Activated T-cell treated with anti-CD3 and anti-CD28 coated beads for 1 hour (primary cell): ENCODE measurements at places on chromosomes 4 and X.

GRCh38 chrX:124293810-124294209 lies 38.6 kb upstream of the TEX13D start:
- no peak for DNase-seq

DNA sequence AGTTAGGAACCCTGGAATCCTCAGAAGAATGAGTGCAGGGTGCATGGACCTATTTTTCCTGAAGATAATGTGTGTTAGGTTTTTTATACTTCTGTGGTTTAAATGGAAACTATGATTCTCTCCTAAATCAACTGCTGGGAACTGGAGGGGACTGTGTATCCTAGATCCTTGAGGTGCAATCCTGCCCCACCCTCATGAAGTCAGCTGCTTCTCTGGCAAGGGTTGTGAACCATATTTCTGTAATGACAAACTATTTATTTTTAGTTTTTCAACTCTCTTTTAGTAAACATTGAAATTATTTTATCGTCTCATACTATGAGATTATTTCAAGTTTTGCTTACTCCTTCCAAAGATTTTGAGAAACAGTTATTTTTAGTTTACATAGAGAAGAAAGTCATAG lies 25.8 kb upstream of the VEGFC start:
- no peak for DNase-seq

- DNase-seq = no peak
These were observed 59.2 kb upstream of the CD99 start for GRCh38 chrX:2631743-2632532.

DNA sequence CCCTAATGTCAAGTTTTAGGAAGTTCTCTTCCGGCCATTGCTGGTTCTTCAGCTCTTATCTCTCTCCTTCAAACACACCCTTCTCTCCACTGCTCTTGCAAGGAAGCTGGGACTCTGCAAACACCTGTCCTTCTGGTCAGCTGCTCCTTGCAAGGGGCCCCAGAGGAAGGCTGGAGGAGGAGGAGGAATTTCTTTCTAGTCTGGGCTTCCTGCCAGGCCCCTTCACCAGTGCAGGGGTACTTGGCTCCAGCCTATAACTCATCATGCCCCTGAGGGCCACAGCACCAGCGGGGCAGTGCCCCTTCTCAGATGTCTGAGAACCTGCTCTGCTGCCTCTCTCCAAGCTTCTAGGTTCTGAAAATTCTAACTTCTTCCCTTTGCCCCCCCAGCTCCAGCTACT lies 46.7 kb downstream of the REELD1 start:
- no peak for DNase-seq

DNA sequence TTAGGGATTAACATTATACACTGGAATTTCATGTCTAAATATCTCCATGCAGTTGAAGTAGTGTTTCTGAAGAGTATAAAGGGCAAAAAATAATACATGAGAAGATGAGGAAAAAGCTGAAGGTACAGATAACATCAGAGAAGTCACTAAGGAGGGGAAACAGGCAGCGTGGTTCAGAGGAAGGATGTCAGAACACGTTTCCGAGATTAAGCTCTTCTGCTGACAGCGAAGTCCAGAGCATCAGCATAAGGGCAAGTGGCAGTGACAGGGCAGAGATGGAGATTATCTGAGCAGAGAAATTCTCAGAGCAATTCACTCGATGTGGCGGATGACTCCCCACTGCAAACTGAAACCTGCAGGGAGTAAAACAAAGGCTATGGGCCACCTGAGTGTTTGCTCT lies 443.2 kb upstream of the FRG1 start:
- DNase-seq = no peak

- DNase-seq = peak; percentile 42
These were observed 6.7 kb upstream of the PPID start for GRCh38 chr4:158729716-158730559.

DNA sequence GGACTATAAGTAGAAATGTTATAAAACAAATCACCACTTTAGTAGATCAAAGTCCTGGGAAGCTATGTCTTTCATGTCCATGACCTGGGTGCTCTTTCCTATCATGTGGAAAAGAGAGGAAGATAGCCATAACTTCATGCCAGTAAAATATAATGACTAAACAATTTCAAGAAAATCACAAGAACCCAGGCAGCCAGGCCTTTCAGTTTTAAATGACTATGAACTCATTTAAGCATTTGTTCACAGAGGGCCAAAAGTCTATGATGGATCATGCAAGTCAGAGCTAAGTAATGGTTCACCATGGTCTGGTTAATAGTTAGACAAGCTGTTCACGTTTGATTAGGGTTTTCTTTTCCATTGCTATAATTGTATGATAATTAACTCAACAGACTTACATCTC lies 155.8 kb downstream of the PPARGC1A start:
- no peak for DNase-seq

GRCh38 chr4:8709050-8709728 lies 116.6 kb downstream of the CPZ start:
- DNase-seq = no peak

GRCh38 chr4:37721995-37722638 lies 35.9 kb upstream of the RELL1 start:
- no peak for DNase-seq

- no peak for DNase-seq
These were observed 131.3 kb downstream of the FHDC1 start for GRCh38 chr4:153067376-153067775.
